NCI-H82 (cell line): ENCODE measurements at places on chromosomes 5 and 9.

DNA sequence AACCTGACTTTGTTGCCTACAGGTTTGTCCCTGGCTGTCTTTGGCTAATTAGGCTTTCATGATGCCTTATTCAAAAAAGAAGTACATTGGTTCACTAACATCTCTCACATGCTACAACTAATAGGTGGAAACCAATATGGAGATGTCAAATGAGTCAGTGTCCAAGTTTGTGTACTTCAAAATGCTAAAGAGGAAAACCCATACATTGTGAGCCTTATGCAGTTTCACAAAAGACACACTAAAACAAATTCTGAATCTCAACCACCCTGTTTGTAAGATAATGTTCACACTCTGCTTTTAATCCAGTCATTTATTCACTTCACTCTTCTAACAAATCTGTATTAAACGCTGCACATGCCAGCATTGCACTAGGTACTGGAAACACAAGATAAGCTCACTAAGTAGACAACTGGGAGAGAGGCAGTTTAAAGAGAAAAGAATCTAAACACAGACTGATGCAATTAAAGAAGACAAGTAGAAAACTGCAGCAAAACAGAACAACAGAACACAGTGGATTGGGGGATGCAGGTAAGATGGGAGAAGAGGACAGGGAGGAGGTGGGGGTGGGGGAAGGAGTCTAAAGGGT lies 104.1 kb downstream of the DROSHA start:
- no peak for DNase-seq

GRCh38 chr5:54178207-54178606 lies 132.2 kb downstream of the ARL15 start:
- DNase-seq, result no peak

DNA sequence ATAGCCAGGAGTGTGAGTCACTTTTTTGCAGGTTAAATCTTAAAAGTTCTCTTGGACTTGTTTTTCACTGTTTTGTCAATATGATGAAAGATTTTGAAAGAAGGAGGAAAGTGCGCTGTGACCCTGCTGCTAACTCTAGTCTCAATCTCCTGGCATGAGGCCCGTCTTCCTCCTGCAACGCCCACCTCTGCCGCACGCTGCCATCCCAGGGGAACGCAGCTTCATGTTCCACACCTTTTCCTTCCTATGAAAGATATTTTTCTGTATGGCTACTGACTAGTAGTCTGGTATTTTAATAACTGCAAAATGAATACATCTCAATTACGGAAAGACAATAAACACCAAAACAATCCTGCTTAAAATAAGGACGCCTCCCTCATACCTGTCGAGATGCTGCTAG lies 8.3 kb downstream of the PPIC start:
- DNase-seq, result no peak

GRCh38 chr5:93674866-93675459 lies 66.4 kb downstream of the POU5F2 start:
- DNase-seq, result no peak

- no peak for DNase-seq
These were observed 297.1 kb upstream of the C9orf72 start for GRCh38 chr9:27870404-27870803.

DNA sequence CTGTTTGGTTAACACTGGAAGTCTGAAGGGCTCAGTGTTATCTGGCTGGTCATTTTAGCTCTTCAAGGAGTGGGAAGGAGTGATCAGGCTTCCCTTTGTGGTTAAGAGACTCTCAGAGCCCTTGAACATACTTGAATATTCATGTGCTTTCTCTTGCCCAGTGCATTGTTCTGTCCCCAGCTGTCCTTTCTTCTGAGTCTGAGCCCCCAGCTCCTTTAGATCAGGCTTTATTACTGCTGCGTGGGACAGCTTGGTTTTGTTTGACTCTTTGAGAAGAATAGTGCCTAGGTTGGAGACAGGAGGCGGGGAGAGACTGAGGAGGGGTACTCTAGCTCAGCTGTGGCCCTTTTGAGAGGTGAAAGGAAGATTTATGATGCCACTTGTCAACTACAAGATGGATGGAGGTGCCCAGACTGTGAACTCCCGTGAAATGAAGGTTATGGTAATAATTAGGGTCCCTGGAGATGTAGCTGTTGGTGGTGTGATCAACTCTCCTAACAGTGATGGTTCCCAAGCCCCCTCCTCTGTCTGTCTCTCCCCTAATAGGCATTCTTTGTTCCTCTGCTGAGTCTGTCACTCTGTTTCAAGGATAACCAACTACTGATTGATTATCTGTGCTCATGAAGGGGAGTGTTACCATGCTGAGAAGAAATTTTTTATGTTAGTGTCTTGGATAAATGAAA lies 83.1 kb upstream of the GLRA1 start:
- no peak for DNase-seq

DNA sequence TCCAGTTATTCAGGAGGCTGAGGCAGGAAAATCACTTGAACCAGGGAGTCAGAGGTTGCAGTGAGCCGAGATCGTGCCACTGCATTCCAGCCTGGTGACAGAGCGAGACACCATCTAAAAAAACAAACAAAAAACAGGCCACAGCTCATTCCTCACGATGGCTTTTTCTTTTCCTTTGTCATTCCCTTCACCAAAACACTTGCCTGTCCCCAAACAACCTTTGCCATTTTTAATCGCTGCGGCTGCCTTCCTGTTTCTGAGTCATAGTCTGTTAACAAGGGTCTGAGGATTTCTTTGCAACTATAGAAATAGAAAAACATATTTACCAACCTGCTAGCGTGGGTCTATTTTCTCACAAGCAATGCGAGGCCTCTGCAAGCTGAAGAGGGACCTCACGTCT lies 123.0 kb upstream of the FSTL4 start:
- DNase-seq, result no peak

GRCh38 chr5:68423154-68423811 lies 207.7 kb downstream of the PIK3R1 start:
- no peak for DNase-seq

GRCh38 chr9:7368410-7369292 lies 430.9 kb downstream of the DMAC1 start:
- DNase-seq, result peak; percentile 36

- DNase-seq, result no peak
These were observed 255.5 kb downstream of the PAPPA start for GRCh38 chr9:116409129-116409528.

GRCh38 chr9:135989722-135990467 lies 28.7 kb upstream of the UBAC1 start:
- DNase-seq, result no peak

DNA sequence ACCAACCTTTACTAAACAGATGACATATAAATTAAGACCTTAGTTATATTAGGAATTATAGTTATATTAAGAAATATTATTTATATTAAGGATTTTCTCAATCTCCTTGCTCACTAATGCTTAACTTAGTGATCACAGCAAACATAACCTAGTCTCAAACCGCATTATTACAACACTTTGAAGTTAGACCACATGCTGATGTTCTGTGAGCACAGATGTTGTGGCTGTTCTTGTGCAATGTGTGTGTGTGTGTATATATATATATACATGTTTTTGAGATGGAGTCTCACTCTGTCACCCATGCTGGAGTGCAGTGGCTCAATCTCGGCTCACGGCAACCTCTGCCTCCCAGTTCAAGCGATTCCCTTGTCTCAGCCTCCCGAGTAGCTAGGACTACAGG lies 20.5 kb downstream of the ELP1 start:
- DNase-seq, result no peak

GRCh38 chr5:8349855-8350254 lies 480.9 kb downstream of the MTRR start:
- DNase-seq, result no peak

DNA sequence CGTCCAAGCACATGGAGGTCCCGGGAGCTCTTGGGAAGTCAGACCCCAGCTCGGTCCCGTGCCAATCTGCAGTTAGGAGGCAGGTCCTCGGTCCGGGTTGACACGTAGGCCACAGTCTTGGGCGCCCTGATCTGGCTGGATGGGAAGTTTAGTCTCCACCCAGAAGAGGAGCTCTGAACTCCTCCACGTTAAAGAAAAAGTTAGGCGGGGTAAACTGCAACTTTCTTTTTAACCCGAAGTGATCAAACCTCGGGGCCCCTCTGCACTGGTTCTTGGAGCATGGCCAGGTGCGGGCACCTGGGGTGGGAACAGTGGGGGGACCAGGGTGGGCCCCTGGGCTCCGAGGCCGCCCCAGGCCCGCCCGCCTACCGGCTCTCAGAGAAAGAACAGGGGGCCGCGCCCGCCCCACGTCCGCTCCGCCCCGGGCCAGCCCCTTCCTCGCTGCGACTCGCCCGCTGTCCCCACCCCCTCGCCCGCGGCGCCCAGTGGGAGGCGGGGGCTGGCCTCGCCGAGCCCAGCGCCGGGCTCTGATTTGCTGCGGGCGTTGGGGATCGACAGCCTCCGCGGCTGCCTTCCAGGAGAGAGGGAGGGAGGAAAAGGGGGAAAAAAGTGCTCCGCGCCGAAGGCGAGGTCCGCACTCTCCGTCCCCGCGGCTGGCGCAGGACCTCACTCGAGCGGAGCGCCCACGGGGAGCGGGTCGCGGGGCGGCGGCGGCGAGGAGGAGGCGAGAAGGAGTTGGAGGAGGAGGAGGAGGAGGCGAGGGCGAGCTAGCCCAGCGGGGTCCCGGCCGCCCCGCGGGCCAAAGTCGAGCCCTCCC lies at the start of gene COL5A1:
COL5A1 (plus strand) TSS at position 631 of the 817 bp plus-strand sequence. CDS start 385 bp downstream, outside the sequence.
- peak; percentile 91 for DNase-seq

- no peak for DNase-seq
These were observed 12.9 kb downstream of the PRRC2B start for GRCh38 chr9:131406563-131407436.

DNA sequence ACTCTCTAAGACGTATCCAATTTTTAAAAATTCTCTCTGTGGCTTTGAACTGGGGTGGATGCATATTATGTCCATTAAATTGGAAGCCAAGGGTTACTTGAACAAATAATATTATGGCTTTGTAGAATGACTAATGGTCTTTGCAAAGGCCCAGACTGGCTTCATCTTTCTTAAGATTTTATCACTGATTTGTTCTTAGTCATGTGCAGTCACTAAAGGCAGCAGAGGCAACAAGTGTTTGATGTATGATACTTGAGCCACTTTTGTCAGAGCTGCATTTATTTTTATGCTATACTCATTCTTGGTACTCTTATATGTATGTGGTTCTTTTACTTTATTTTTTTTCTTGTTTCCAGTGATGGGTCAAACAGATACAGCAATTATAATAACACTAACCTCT lies 152.2 kb downstream of the NR2F1-AS1 start:
- no peak for DNase-seq

GRCh38 chr5:124263680-124264491 lies 482.6 kb downstream of the ZNF608 start:
- DNase-seq, result peak; percentile 21

DNA sequence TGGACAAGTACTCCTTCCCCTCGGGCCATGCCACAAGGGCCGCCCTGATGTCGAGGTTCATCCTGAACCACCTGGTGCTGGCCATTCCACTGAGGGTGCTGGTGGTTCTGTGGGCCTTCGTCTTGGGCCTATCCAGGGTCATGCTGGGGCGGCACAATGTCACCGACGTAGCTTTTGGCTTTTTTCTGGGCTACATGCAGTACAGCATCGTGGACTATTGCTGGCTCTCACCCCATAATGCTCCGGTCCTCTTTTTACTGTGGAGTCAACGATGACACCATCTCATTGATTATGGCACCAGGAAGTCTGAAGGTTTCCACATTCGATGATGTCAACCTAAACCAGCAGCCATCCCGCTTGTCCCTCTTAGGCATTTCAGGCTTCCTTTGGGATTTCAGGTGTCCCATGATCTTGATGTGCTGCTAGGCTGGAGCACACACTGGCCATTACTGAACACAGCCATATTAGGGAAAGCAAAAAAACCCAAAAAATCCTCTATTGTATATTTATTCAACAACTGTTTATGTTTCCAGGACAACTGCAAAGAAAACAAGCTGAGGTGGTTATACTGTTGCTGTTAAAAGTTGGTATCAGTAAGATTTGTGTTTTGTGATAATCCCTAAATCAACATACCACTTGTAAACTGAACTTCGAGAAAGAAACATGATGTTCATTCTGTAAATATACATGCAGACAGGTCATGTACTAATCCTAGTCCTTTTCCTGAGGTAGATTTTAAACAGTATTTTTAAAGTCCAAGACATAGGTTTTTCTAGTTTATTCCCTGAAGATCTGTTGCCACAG lies 1.1 kb downstream of the PLPP6 start:
- DNase-seq, result no peak

DNA sequence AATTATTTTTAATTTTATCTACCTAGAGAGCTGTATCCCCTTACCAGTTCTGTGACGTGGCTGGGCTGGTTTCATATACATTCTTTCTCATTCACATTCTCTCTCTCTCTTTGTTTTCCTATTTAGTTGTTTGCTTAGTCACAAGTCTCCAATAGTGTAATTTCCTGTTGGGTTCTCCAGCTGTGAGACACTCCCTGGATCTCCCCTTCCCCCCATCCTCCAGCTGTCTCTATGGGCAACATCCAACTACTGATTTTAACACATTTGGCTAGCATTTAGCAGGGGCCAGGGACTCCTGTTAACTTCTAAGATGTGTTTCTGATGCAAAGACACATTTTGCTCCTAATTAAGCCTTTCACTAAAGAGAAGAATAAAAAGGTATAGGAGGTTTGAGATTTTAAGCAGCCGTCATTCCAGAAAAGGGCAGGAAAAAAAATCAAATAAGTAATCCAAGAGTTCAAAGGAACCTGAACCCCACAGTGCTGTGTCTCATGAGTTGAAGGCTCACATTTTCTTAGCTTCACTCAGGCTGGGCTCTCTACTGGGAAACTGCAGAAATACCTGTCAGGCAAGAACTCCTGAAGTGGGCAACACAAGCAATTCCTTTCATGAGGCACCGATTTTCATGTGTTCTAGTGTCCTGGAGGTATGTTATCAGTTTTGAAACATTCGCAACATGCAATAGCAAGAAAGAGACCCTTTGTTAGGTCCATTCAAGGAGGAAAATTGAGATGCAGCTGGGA lies 198.7 kb upstream of the C9orf72 start:
- DNase-seq, result no peak
